ENCODE measurements at places on chromosomes 1 and 21. TPM values are rescaled to one million over a fixed set of nuclear protein-coding genes. Genes with fewer than 3 reads are reported as not detected.

GRCh38 chr1:224929335-224930237, at the start of gene DNAH14:
Gene DNAH14, plus strand, starts transcription at chr1:224929675. Its CDS starts 23,028 bp downstream, at chr1:224952703.
- H3K27me3 ChIP-seq, result peaks cover 19% of the 10 kb centered on the region
- peak within 1 kb of the TSS; percentile 80 for H3K4me3 ChIP-seq
- H3K4me1 ChIP-seq, result no peaks in the 10 kb centered on the region
- peaks cover 3% of the 10 kb centered on the region for H3K36me3 ChIP-seq

GRCh38 chr1:14704846-14705245, 106.4 kb downstream of the KAZN start:
- no peak overlapping the region for H3K27ac ChIP-seq
- no peaks in the 10 kb centered on the region for H3K36me3 ChIP-seq
- DNase-seq, result no peak
- no peaks in the 10 kb centered on the region for H3K4me1 ChIP-seq

DNA sequence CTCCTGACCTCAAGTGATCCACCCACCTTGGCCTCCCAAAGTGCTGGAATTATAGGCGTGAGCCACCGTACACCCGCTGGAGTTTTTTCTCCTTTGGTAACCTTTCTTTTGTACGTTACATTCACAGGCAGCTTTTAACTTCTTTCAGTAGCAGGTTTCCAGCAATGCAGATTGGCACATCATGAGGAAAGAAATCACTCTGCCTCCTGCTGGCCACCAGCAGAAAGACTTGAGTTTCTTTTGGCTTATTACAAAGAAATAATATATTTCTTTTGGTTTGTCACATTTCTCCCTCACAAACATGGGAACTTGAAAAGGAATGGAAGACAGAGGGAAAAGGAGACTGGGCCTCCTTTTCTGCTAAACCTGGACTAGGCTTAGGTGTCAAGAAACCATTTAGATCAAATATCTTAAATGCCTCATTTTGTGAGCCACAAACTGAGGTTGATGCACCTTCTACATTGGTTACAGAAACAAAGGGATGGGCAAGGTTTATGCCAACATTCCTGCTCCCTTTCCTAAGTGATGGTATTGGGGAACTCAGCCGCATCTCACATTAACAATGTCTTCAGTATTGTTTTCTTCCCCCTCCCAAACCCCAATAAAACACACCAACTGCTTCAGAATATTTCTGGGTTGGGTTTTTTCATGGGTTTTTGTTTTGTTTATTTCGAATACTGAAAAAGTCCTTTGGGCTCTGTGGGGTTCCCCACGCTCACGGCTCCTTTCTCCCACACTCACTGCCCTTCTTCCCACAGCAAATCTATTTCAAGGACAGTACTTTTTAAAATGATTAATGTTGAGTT, 7.7 kb downstream of the ENSA start:
- peak; percentile 70 for DNase-seq
- no peaks in the 10 kb centered on the region for H3K27me3 ChIP-seq
- no peak overlapping the region for H3K27ac ChIP-seq
- peaks cover 10% of the 10 kb centered on the region for H3K4me1 ChIP-seq

- peak overlapping the region; percentile 97 for H3K4me3 ChIP-seq
- H3K4me1 ChIP-seq, result peaks cover 2% of the 10 kb centered on the region
- DNase-seq, result no peak
Observed at GRCh38 chr1:119646521-119647227, 1.4 kb downstream of the ZNF697 start.

GRCh38 chr1:95311014-95311413, 77.0 kb downstream of the RWDD3 start:
- no peaks in the 10 kb centered on the region for H3K27me3 ChIP-seq
- no peak overlapping the region for H3K27ac ChIP-seq
- no peak for DNase-seq
- peaks cover 4% of the 10 kb centered on the region for H3K4me1 ChIP-seq
- no peak overlapping the region for H3K4me3 ChIP-seq
- no peaks in the 10 kb centered on the region for H3K36me3 ChIP-seq

DNA sequence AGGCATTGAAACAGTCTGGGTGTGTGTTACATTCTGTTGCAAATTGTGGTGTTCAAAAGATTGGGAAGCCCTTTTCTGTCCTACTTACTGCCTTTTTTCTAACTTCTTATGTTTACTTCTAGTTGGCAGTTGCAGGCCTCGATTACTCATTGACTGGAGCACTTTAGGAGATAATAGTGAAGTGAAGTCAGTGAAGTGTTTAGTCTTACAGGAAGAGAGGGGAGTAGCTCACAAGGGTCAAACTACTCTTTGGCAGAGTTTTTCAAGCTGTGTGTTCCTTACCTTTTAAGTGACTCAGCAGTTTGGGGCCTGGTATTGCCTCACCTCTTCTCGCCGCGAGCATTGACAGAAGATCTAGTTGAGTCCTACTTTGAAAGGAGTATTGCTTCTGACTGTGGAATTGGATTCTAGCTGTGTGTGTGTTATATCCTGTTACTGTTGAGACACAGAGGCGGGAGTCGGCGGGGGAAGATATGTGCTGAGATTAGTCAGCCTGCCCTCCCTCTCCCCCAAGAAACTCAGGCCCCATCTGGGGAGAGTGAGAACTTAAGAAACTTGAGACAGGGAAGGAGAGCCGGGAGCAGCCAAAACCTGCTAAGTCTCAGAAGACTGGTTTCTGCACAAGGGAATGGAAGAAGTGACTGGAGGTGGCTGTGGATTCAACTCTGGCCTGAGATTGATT, 19.3 kb downstream of the AHCYL1 start:
- H3K36me3 ChIP-seq, result peaks cover 6% of the 10 kb centered on the region
- no peaks in the 10 kb centered on the region for H3K27me3 ChIP-seq
- H3K4me3 ChIP-seq, result peak overlapping the region; percentile 77
- peaks cover 41% of the 10 kb centered on the region for H3K4me1 ChIP-seq
- DNase-seq, result peak; percentile 87
- peak overlapping the region; percentile 84 for H3K27ac ChIP-seq

DNA sequence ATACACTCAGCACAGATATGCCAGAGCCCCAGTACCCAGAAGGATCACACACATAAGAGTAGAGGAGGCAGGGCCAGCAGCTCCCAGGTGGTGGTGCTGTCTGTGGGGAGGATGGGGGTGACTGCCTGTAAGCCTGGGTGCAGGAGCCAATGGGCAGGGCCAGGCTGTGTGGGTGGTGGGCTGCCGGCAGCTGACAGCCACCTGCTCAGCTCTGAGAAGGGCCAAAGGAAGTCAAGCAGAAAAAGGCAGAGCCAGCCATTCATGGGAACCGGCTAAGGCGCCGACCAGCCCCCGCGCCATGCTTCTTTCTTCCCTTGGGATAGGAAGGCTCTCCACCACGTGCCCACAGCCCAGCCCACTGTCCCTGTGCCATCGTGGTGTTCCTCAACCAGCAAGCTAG, 14.1 kb downstream of the PIK3C2B start:
- no peaks in the 10 kb centered on the region for H3K36me3 ChIP-seq
- no peak for DNase-seq
- no peak overlapping the region for H3K27ac ChIP-seq
- no peak overlapping the region for H3K4me3 ChIP-seq
- H3K27me3 ChIP-seq, result no peaks in the 10 kb centered on the region
- peaks cover 5% of the 10 kb centered on the region for H3K4me1 ChIP-seq

DNA sequence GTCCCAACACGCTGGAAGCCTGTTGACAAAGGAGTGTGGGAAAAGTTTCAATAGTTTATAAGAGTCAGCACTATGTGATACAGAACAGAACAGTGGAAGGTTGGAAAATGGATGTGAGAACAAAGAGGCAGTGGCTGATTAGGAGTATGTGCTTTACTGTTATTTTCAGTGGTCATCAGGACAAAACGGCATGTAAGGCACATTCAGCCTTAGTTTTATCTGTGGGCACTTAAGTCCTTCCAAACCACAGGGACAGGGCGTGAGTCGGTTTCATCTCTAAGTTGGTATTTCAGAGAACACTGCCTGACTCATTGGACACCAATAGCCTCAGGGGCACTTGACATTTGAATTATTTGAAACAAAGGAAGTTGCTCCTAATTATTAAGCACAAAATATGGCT, 306.9 kb downstream of the ASTN1 start:
- no peaks in the 10 kb centered on the region for H3K36me3 ChIP-seq
- peaks cover 3% of the 10 kb centered on the region for H3K4me1 ChIP-seq
- no peak overlapping the region for H3K27ac ChIP-seq
- no peak overlapping the region for H3K4me3 ChIP-seq
- H3K27me3 ChIP-seq, result no peaks in the 10 kb centered on the region

DNA sequence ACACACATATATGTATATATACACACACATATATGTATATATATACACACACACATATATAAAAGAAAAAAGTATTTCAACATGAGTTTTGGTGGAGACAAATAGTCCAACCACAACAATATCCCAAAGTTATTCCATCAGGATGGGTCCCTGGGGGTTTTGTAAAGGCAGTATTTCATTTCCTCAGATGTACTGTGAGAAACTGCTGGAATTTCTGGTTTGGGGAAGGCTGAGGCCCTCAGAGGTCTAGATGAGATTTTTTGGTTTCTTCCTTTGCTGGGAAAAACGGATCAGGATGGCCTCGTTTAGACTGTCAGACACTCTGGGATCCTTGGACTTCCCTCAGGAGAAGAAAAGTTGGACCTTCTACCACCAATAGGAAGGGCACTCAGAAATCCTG, 36.5 kb upstream of the TENT5B start:
- H3K4me1 ChIP-seq, result no peaks in the 10 kb centered on the region
- H3K4me3 ChIP-seq, result no peak overlapping the region
- H3K27me3 ChIP-seq, result no peaks in the 10 kb centered on the region
- H3K36me3 ChIP-seq, result no peaks in the 10 kb centered on the region
- H3K27ac ChIP-seq, result no peak overlapping the region

DNA sequence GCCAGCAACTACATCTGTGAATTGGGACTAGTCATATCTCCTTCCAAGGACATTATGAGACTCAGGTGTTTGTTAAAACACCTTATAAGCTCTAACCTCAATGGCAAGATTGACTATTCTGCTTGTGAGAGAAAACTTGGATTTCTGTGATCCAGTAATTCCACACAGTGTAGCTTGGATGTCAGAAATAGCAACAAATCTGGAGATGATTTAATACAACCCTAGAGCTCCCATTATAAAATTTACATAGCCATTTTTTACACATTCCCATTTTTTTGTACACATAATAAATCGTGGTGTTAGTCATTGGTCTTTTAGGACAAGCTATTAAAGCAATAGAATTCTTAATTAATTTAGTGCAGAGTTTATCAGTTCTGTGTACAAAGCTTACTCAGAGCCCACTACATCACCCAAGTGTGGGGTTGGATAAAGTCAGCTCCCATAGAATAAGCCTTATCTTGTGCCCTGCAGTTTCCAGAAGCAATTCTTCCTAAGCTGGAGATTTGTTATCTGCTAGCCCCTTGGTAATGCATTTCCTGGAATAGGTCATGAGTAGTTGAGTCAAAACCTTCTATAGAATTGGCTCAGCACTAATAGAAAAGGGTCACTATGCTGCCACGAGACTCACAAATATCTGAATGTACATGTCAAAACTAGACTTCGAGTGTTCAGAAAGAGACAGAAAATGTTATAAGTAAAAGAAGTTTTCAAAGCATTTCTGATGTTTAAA, 434.0 kb upstream of the RUNX1 start:
- H3K4me1 ChIP-seq, result peaks cover 6% of the 10 kb centered on the region
- H3K36me3 ChIP-seq, result no peaks in the 10 kb centered on the region
- no peak overlapping the region for H3K4me3 ChIP-seq
- no peak for DNase-seq

DNA sequence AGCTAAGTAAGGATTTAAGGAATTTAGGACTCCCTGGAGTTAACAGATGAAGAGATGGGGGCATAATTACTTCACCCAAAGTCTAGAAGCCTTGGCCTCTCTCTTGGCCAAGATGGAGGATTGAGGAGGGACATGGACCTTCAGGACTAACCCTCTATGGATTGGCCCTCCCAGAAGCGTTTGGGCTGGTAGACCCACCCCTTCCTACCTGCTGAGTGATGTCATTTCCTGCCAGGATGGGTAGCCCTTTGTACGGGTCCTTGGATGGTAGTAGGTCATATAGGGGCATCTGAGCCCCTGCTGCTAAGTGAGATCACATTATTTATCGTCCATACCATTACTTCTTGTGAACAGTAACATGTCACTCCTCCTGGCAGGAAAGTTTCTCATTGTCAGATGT, 17.7 kb downstream of the LURAP1 start:
- H3K4me3 ChIP-seq, result no peak overlapping the region
- no peaks in the 10 kb centered on the region for H3K27me3 ChIP-seq
- no peaks in the 10 kb centered on the region for H3K36me3 ChIP-seq
- no peak overlapping the region for H3K27ac ChIP-seq
- peaks cover 2% of the 10 kb centered on the region for H3K4me1 ChIP-seq

GRCh38 chr1:234398849-234399381, 25.7 kb downstream of the COA6 start:
- no peak for DNase-seq
- no peak overlapping the region for H3K4me3 ChIP-seq
- peaks cover 10% of the 10 kb centered on the region for H3K36me3 ChIP-seq
- no peaks in the 10 kb centered on the region for H3K4me1 ChIP-seq

- no peaks in the 10 kb centered on the region for H3K36me3 ChIP-seq
- no peaks in the 10 kb centered on the region for H3K27me3 ChIP-seq
- no peak overlapping the region for H3K4me3 ChIP-seq
Observed at GRCh38 chr1:45531873-45532272, 10.2 kb upstream of the PRDX1 start.

GRCh38 chr1:3115275-3116149, 46.5 kb downstream of the PRDM16 start:
- no peak overlapping the region for H3K27ac ChIP-seq
- H3K36me3 ChIP-seq, result no peaks in the 10 kb centered on the region
- no peak for DNase-seq

- no peak overlapping the region for H3K4me3 ChIP-seq
- H3K36me3 ChIP-seq, result no peaks in the 10 kb centered on the region
- DNase-seq, result no peak
- H3K4me1 ChIP-seq, result no peaks in the 10 kb centered on the region
- H3K27ac ChIP-seq, result no peak overlapping the region
Observed at GRCh38 chr21:22250355-22250754, 1252.1 kb downstream of the NCAM2 start.

DNA sequence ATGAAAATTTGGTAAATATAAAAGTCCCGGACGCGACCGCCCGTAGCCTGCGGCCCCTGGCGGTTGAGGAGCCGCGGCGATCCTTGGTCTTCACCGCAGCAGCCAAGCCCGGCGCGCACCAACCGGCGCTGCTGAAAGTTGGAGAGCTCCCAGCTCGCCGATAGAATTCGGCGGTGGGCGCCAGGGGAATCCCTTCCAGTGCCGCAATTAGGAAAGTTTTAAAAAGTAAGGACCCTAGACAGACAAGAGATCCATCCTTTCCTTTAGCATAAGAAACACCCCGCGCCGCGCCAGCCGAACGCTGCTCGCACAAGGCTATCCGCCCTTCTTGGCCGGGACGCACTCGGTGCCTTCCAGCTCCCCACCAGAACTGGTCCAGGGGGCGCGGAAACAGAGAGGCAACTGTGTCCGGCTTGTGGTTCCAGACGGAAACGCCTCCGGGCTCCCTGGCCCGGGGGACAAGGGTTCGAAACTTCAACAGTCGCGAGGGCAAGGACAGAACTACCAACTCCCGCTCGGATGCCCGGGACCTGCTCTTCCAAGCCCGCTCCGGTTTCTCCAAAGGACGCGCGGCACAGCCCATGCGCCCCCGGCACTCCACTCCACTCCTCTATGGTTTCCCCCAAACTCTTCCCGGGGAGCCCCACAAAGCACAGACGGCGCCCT, 1.7 kb downstream of the FAM78B start:
- no peaks in the 10 kb centered on the region for H3K4me1 ChIP-seq
- peak overlapping the region; percentile 75 for H3K4me3 ChIP-seq
- H3K27me3 ChIP-seq, result peaks cover 57% of the 10 kb centered on the region
- H3K36me3 ChIP-seq, result no peaks in the 10 kb centered on the region

The NEK2 gene
- 104 TPM for total RNA-seq

The INTS3 gene
- 117 TPM for total RNA-seq

The IL12RB2 gene
- total RNA-seq, result not detected

The DDI2 gene
- total RNA-seq, result 36.0 TPM

The HHIPL2 gene
- total RNA-seq, result 0.45 TPM

The KLHDC7A gene
- 7.2 TPM for total RNA-seq
